ENCODE measurements at places on chromosomes 5 and 9.

DNA sequence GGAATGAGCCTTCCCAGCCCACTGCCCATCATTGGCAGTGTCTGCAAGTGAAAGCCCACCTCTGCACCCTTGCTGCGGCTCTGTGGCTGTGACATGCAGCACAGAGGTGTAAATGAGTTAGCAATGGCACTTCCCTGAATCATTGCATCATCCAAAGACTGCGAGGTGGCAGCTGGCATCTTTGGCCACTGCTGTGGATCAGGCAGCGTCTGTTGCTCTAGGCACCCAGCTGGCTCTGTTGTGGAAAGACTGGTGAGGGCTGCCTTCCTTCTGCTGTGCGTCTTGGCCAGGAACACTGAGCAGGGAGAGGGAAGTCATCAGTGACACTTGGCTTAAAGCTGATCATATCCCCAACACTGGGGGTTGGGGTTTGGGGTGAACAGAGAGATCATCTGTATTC, 64.5 kb downstream of the MFAP3 start:
- DNase-seq: no peak

DNA sequence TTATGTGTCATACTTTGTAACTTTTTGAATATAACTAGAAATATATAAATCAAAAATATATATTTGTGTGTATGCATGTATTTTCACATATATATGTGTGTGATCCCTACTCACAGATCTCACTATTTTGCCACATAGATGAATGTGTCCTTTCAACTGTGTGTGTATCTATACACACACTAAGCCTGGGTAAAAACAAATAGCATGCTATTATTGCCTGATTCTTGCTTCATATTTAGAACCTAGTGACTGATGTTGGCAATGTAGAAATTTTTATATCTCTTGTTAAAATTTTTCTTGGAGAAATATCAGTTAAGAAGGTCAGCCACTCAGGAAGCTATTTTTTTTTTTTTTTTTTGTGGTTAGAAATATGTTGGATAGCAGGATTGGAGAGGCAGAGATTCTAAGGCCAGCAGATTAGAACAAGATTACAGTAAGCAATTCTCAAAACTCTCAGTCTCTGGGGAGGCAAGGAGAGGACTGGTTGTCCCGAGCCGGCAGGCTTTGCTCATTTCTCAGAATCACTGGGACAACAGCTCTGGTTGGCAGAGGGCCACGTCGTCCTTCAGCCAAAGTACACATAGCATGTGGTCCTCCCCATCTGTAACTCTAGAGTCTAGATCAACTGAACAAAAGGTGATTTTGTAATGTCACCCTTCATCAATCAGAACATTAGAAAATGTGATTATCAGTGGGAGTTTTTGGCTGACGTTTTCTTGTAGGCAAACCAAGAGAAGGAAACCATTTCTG, 19.7 kb downstream of the C6 start:
- DNase-seq: no peak

GRCh38 chr9:29322240-29322639, 1749.0 kb upstream of the C9orf72 start:
- DNase-seq: no peak

DNA sequence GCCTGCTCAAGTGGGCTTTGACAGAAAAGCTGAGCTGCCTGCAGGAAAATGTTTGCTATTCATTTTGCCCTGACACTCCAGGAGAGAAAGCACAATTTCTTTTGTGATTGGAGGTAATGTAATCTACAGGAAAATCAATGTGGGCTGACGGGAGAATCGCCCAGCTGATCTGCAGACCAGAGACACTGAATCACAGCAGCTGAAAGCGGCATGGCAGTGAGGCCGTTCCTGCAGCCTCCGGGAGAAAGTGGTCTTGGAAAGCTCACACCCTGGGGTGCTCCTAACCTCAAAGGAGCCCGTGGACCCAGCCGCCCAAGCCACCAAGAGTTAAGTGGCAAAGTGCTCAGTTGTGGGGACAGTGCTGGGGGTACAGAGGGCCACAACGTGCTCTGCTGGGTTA, 593.6 kb downstream of the BNC2 start:
- no peak for DNase-seq

DNA sequence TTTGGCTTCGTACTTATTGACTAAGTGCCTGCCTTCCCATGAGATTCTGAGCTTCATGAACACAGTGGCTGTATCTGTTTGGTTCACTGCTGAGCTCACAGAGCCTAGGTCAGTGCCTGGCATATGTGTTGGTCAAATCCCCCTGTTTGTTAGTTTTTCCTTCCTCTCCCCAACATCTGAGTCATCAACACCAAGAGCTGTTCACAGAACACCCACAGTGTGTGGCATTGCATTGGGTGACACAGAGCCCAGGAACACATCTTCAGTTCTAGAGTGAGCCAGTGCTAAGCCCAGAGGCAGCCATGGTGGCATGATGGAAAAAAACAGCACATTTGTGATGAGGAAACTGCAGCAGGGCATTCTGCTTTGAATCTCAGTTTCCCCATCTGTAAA, 294.6 kb downstream of the SEC61B start:
- no peak for DNase-seq

- DNase-seq: no peak
These were observed 35.8 kb downstream of the WNK2 start for GRCh38 chr9:93219692-93220091.
